Heart left ventricle (tissue), 16 donors: ENCODE measurements at places on chromosomes 2 and 18. TPM values are rescaled to one million over a fixed set of nuclear protein-coding genes. Genes with fewer than 3 reads are reported as not detected.

Gene CCBE1
- total RNA-seq, result 0.20 TPM

DNA sequence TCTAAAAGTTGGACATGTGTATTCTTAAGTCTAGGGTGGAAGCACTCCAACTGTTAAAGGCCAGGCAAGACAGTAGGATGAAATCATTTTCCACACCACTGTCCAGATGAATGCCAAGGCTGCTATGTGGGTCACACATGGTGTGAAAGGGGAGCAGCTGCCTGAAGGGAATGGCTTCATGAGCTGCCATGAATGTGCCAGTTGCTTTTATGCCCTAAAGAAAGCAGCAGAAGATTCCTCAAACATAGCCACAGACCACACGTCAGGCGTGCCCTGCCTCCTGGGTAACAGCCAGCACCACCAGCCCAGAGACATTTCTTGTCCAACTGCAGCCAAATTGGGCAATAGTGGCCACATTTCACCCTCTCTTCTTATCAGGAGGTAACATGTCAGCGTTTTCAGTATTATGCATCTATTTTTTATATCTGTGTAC is 130.2 kb downstream of the MTCL1 start:
- no peak for DNase-seq

Gene SKA1
- total RNA-seq, result 0.16 TPM

- DNase-seq, result no peak
Measured at GRCh38 chr2:155095613-155096012, 397.1 kb downstream of the KCNJ3 start.

GRCh38 chr18:45464619-45465018 is 150.7 kb upstream of the SLC14A2 start:
- DNase-seq, result no peak

GRCh38 chr2:20766798-20767644 is 55.9 kb downstream of the LDAH start:
- no peak for DNase-seq

DNA sequence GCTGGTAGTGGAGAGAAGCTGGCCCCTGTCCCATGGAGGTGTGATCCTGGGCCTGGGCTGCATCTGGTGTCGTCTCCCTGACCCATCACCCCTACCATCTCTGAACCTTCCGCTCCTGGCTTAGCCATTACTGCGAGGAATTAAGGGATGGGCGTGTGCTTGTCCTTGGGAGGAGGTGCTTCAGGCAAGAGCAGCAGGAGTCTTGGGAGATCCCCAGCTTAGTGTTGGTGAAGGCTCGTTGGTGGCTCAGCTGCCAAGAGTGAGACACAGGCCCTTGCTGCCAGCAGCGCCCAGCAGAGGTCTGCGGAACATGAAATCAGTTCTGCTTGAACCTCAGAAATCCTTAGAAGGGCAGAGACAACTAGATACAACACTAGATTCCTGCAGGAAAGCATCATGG is 59.9 kb upstream of the TGFA start:
- DNase-seq, result no peak

Gene TRIM43
- total RNA-seq, result not detected

- no peak for DNase-seq
Measured at GRCh38 chr2:207619764-207620203, 5.4 kb downstream of the METTL21A start.

DNA sequence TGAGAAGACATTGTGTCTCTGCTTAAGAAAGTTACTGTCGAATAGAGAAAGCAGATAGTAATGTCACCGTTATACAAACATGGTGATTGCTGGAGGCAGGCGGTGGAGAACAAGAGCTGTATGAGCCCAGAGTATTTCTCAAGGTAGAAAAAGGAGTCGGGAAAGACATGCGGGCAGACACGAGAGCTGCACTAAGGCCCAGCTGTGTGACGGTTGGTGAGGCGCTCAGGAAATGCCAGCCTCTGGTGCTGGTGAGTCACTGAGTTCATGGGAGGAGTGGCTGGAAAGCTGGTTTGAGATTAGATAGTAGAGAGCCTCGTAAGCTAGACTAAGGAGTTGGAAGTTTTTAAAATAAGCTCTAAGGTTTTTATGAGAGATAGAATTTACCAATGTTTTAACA is 390.9 kb upstream of the TRIB2 start:
- DNase-seq, result no peak

- DNase-seq, result no peak
Measured at GRCh38 chr2:134124047-134124753, 129.7 kb upstream of the MGAT5 start.

Gene UGT1A6
- not detected for total RNA-seq

- no peak for DNase-seq
Measured at GRCh38 chr2:180675170-180675569, 305.2 kb upstream of the UBE2E3 start.

Gene ATG4B
- 55.7 TPM for total RNA-seq

DNA sequence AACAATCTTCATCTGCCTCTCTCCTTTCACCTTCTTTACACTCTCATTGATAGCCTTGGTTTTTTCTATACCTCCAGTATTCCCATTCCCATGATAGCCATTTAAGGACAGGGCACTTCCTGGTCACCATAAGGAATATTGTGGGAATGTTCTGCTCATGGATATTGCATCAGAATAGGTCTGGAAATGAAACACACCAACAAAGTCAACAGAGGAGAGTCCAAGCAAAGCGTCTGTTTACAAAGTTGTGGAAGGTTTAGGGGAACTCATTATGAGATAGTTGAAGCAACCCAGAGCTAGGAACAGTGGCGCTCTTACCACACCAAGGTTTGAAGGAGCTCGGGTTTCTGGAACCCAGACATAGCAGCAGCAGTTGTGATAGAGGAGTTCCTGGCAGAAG is 150.3 kb upstream of the TNP1 start:
- DNase-seq, result no peak

DNA sequence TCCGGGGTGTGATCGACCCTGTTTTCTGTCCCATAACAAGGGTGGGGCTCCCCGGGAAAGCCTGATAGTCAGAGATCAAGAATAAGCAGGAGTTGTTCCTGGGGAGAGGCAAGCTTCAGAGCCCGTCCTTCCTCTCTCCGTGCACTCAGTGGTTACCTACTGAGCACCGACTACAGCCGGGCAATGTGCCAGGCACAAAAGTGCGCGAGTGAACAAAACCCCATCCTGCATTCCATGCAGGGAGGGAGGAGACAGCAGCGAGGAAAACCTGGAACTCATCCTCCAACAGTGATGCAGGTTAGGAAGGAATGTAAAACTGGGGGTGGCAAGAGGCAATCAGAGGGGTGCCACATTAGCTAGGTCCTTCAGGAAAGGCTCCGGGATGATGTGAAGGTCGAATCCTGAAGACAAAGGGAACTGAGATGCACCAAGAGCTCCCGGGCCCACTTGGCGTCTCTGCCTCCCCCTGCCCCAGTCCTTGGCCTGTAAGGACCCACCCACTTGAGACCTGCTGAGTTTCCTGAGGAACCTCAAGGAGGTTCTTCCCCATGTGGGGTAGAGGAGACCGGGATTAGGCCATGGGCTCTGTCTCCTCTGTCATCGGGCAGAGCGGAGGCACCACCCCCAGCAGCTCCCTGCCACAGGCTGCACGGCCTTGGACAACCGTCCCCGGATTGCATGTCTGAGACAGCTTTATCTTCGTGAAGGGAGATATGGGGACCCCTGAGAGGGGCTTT is 198.2 kb downstream of the NDUFA10 start:
- no peak for DNase-seq

Gene C1QL2
- not detected for total RNA-seq

- DNase-seq, result no peak
Measured at GRCh38 chr2:72755647-72756423, 70.0 kb downstream of the EXOC6B start.

DNA sequence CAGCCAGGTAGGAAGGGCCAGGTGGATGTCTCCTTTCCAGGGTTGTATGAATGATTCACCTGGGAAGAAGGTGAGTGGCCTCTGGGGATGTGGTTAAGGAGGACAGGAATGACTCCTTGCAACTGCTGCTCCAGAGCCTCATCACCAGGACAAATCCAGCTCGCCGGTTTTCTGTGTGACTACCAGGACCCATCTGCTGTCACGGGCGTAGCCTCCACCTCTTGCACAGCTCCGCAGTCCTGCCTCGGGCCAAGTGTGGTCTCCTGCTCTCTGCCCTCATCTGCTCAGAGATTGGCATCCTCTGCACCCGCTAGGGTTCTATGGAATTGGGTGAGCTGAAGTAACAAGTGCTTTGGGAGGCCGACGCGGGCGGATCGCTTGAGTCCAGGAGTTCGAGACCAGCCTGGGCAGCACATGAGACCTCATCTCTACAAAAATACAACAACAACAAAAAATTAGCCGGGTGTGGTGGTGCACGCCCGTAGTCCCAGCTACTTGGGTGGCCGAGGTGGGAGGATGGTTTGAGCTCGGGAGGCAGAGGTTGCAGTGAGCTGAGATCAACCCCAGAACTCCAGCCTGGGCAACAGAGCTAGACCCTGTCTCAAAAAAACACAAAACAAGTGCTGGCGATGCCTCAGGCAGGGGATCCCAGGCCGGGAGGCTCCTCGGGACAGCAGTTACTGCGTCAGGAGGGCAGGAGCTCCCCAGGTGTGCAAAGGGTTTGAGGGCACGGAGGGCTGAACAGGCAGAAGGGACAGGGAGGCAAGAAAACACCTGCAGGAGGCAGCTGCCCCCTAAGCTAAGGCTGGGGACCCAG is 831 bp upstream of the D2HGDH start:
- no peak for DNase-seq

Gene GAL3ST2
- total RNA-seq, result not detected

DNA sequence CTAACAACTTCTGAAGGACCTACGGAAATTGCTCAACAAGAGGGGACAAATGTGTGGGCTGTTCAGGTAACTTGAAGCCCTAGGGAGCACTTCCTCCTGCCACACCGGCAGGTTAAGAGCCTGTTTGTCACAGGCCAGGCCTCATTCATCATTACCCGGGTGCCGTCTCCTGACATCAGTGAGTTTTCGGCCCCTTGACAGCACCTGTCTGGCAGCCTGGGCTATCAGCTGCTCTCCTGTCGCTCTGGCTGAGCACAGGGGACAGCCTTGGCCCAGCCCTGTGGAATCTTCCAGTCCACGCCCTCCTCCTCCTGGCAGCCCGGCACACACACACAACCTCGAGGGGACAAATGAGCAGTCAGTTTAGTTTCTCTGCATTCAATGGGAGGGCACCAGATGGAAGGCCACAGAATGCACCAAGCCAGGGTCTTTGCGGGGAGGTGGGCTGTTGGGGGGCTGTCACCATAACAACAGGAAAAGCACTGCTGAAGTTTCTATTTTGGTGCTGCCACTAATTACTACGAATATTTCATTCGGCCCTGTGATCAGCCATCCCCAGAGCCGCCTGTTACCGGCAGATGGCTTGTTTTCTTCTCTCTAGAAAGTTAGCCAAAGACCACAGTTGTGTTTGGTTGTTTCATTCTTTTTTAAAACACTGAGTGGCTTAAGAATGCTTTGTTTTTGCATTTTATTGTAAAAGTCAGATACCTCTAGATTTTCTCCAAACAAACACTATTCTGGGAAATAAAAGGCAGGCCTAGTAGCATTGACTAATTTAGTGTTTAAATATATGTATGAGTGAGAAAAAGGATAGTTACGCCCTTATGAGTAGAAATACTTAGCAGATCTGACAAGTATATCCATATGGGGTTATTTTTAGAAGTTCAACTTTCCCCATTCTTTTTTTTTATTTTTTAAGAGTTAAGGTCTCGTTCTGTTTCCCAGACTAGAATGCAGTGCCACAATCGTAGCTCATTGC is 189.9 kb upstream of the NDUFV2 start:
- DNase-seq, result no peak

DNA sequence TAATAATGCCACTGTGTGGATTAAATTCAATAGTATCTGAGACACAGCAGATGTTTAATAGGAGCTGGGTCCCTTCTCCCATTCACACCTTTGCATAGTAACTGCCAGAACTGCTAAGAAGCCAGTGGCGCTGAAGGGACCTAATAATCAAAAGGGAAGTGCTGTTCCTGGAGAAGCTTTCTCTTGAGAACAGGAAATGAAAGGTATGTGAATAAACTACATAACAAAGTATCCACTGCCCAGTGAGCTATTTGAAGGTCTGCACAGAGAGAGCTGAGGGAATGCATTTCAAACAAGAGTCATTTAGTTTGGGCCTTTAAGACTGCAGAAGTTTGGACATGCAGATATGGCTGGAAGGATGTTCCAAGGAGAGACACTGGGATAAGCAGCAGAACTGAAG is 56.1 kb upstream of the KIDINS220 start:
- no peak for DNase-seq

- DNase-seq, result no peak
Measured at GRCh38 chr2:23596316-23596885, 211.4 kb downstream of the KLHL29 start.

Gene FBXO41
- total RNA-seq, result 0.23 TPM
